Non-pigmented ciliary epithelial cell (primary cell): ENCODE measurements at places on chromosomes 3 and 15.
A peak's percentile ranks its signal among the peaks of the same experiment; 100 is the strongest.

- DNase-seq: peak; percentile 10
These were observed 49.2 kb downstream of the CYFIP1 start for GRCh38 chr15:22930782-22931484.

DNA sequence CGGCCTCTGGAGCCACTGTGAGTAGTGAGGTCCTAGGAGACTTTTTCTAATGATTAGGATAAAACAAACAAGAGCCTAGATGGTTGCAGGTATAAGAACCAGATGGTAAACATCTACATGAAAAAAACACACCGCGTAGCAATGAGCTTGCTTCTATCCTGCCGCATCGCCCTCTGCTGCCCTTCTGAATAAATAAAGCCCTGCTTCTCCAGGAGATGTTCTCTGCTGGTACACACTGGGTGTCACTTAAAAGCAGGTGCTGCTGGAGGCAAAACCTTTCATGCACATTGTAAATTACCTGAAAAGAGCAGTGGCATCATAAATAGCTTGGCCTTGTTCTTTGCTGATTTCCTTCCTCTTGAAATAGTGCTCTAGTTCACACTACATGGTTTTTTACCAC lies 164.4 kb upstream of the TOPAZ1 start:
- no peak for DNase-seq

- no peak for DNase-seq
These were observed 11.8 kb downstream of the SLC12A8 start for GRCh38 chr3:125200731-125201139.

DNA sequence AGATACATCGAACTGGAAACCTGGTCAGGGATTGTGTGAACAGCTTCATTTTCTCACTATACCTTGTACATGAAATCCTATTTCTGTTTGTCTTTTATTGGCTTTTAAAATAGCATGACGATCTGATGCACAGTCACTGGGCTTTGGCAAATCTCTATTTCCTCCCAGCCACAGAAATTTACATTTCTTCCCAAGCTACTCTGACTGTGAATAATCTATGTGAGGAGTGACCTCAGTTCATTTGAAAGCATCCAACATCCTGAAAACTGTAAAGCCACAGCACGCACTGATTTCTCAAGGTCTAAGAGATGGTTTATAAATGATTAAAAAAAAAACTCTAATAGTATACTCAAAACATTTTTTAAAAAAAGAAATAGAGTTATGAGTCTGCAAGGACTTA lies 450.3 kb downstream of the IL5RA start:
- no peak for DNase-seq

DNA sequence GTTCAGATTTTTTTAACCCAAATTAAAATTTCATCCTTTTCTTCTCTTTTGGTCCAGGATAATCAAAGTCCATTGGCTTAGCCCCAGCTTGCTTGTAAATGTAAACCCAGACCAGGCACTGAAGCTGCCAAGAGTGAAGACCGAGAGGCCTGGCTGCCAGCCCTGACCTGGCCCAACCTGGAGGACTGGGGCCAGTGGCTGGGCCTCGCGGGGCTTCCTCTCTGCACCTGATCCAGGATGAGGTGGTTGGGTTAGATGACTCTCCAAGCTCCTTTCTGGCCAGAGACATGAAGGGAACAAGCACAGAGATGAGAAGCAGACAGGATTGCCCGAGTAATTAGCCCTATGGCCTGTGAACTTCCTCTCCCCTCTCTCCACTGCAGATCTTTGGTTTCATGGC lies 50.6 kb downstream of the CMTM6 start:
- no peak for DNase-seq

- DNase-seq: no peak
These were observed 409.6 kb upstream of the MDFIC2 start for GRCh38 chr3:70722018-70722417.

GRCh38 chr3:36540888-36541518 lies 160.7 kb downstream of the STAC start:
- no peak for DNase-seq

- no peak for DNase-seq
These were observed 78.3 kb upstream of the PPP2R3A start for GRCh38 chr3:135887220-135887619.

GRCh38 chr3:17605032-17605431 lies 137.4 kb downstream of the TBC1D5 start:
- DNase-seq: peak; percentile 68

GRCh38 chr3:6578526-6578925 lies 282.4 kb upstream of the GRM7 start:
- no peak for DNase-seq

DNA sequence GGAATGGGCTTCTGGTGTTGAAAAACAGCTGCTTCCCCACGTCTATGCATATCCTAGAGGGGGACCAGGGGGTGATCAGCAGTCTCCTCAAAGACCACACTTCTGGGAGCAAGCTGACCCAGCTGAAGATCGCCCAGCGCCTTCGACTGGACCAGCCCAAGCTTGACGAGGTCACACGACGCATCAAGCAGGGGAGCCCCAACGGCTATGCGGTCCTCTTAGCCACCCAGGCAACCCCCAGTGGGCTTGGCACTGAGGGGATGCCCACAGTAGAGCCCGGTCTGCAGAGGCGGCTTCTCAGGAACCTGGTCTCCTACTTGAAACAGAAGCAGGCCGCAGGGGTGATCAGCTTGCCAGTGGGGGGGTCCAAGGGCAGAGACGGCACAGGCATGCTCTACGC lies 2.5 kb downstream of the RBM15B start:
- no peak for DNase-seq

GRCh38 chr3:131544557-131544956 lies 41.8 kb upstream of the MRPL3 start:
- DNase-seq: no peak

DNA sequence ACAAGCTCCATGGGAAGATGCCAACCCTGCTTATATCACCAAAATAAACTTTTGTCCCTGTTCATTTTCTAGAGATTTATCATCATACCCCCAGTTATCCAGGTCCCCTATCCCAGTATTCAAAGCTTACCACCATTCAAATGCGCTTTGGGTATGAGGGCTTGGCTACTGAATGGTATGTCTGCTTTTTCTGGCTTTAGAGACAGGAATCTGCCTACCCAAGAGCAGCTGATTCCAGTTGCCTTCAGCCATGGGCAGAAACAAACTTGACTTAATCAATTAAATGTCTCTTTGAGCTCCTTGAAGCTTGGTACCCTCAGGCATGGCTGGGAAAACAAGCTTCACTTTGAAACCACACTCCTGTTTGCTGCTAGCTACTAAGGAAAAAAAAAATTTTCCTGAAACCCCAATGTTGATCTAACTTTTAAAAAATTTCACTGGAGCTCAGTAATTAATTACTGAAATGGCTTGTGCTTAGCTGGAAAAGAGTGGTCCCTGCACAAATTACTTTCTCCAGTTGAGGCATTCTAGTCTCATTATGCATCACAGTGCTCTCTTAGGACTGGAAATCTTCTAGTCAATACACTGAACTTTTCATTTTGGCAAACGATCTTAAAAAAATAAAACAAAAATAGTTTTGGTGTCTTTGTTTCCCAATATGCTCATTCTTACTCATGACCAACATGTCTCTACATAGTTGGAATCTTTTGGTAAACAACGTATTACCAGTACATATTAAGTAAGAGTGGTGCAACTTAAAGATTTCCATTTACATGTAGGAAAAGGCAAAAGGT lies 242.8 kb downstream of the DTWD1 start:
- no peak for DNase-seq

DNA sequence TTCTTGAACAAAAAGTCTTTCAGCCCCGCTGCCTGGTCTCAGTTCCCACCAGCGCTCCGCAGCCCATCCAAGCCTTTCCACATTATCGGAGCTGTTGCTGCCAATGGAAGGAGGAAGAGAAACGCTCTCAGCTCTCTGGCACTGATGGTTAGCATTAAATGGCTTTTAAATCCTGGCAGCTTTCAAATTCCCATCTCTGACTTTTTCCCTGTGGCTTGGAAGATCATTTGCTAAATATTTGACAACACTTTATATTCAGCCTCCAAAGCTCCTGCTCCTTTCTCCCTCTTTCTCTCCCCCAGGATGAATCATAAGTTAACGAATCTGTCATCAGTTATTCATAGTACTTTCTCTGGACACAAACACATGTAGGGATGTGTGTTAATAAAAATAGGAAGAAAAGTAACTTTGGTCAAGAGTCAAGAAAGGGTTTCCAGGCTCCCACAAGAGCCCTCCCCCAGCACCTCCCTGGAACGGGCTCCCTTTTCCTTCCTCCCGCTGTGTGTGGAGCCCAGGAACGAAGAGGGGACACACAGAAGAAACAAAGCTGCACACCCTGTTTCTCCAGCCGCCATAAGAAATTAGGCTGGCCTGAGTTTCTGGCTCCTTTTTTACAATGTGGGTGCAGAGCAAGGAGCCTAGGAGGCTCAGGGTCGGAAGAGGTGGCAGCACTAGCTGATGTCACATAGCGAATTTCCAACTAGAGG lies 47.6 kb upstream of the TSEN2 start:
- no peak for DNase-seq

DNA sequence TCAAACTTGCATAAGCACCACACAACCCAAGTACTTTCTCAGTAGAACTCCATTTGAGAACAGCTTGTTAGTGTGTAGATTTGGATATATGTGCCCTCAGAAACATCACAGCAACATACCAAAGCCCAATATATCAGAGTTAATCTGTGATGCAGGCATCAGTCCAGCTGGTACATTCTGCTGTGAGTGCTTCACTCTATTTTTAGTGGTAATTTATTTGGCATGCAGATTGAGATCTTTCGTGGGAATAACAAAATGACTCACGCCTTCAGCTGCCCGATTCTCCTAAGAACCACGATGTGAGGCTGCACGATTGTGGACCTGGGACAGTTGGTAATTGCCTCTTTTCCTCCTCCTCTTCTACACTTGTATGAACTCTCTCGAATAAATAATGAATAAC lies 730.7 kb downstream of the SQOR start:
- DNase-seq: peak; percentile 14

- DNase-seq: no peak
These were observed 395.8 kb downstream of the CACNA2D3 start for GRCh38 chr3:54518011-54518675.

DNA sequence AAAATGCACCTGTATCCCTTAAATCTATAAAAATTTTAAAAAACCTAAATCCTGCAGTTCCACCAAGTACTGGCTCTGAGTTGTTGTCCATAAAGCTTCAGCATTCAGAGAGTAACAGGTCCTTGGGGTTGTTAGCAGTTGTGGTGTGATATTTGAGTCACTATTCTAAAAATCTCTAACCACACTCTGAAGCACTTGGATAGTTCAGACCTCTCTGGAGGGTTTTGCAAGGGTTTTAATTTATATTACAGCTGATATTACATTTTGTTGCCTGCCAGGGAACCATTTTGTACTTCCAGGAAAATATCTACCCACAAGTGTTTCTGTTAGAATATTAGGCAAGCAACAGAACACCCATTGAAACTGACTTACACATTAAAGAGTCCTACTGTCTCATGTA lies 255.6 kb downstream of the TBL1XR1 start:
- DNase-seq: no peak

- no peak for DNase-seq
These were observed 8.0 kb downstream of the KLHL25 start for GRCh38 chr15:85786781-85787114.

DNA sequence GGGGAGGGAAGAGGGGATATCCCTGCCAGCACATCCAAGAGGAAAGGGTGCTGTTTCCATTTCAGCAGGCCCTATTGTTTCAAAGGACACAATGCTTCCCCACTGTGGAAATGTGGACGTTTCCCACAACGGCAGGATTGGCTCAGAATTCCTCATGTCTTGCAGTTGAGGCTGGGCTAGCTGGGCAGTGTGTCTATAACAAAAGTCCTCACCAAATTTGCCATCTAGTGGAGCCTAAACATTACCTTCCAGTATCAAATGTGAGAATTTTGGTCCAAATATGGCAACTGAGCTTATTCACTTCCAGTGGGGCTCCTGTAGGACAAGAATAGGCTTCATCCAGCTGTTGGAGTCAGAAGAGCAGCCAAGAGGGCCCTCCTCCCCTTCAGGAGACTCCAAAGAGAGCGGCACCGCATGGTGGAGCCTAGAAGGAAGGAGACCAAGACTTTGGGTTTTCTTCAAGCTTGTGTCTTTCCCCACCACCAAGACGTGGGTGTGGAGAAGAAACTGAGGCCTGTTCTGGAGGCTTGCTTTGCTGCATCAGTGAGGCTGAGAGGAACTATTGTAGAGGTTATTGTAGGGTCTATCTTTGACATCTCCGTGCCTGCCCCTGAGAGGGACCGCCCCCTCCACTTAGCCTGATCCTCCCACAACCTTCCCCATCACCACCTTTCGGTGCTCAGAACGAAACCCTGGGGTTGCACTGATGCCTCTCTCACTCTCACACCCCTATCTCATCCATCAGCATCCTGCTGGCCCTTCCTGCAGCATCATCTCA lies 45.3 kb upstream of the SLCO2A1 start:
- DNase-seq: no peak

DNA sequence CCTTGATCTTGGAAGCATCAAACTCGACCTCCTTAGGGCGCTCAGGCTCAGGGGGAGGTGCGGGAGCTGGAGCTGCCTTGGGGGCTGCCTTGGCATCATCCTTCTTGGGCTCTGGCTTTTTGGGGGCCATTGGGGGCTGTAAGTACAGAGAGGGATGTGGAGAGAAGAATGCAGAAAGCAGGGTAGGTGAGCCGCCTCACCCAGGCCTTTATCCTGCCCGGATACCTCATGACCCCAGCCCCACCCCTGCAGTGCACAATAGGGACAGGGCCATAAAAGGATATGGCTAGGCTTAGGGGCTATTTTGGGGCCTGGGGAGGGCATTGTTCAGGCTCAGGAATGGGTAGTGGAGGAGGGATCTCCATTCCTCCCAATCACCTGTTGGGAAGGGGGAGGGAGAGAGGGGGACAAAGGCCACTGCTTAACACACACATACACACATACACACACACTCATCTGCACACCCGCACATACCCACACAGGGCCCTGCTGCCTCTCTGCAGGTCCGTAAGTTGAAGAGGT lies at the start of gene MYL3:
MYL3 (minus strand) TSS at position 184 of the 522 bp plus-strand sequence; CDS start at position 130, 54 bp downstream.
- no peak for DNase-seq

GRCh38 chr3:15330031-15330596 lies 2.3 kb downstream of the SH3BP5 start:
- DNase-seq: peak; percentile 61

GRCh38 chr3:29892976-29893554 lies 612.2 kb downstream of the RBMS3 start:
- no peak for DNase-seq

DNA sequence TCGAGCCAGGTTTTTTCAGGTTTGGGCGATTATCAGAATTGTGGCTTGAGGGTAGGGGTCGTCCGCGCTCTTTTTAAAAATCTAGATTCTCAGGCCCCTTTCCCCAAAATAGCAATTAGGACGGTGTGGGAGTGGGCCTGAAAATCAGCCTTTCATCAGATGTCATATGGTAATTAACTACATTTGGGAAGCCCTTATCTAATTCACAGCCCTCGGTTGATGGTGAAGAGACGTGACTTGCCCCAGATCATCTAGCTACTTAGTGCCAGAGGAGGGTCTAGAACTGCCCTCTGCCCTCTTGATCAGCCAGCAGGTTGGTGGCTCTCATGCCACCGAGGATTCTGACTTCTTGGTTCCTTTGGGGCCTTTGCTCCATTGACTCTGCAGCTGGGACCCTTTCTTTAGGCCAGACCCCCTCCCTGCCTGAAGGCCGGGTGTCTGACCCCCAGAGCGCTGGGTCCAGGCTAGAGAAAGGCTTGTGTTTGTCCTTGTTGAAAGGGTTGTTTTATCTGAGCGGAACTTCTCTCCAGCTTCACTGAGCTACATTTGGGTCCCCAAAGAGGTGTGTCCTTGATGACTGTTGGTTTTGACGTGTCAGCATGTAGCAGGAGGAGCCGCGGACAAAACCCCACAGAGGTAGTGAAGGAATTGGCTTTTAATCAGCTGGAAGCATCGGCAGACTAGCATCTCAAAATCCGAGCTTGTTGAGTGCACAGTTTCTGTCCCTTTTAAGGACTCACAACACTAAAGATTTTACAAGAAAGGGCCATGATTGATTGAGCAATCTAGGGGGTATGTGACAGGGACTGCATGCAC lies 857 bp downstream of the AEN start:
- no peak for DNase-seq
